ENCODE measurements at places on chromosomes 1 and 21. TPM values are rescaled to one million over a fixed set of nuclear protein-coding genes. Genes with fewer than 3 reads are reported as not detected.

The PCAT6 gene
- 1.7 TPM for total RNA-seq

The SNRNP40 gene
- total RNA-seq: 28.6 TPM

The TRMT1L gene
- 12.5 TPM for total RNA-seq

The NGF gene
- total RNA-seq: 5.1 TPM

The C1orf87 gene
- not detected for total RNA-seq

The TMEM200B gene
- 20.8 TPM for total RNA-seq

The AGTRAP gene
- 35.1 TPM for total RNA-seq

The TMEM82 gene
- total RNA-seq: not detected

The GREM2 gene
- total RNA-seq: 4.9 TPM

The FAM177B gene
- not detected for total RNA-seq

The NSUN4 gene
- total RNA-seq: 18.9 TPM

The CAMK2N1 gene
- total RNA-seq: 22.9 TPM

The KIAA0040 gene
- total RNA-seq: 13.5 TPM

The CD52 gene
- 7.0 TPM for total RNA-seq

The CD1E gene
- not detected for total RNA-seq

The ELAPOR1 gene
- total RNA-seq: 0.56 TPM

The ITLN1 gene
- total RNA-seq: 0.60 TPM

The FCGR3B gene
- total RNA-seq: 4.5 TPM

The RAB4A gene
- total RNA-seq: 56.2 TPM

The COG2 gene
- 18.5 TPM for total RNA-seq

The IFNLR1 gene
- 0.51 TPM for total RNA-seq

The S100A2 gene
- 3.5 TPM for total RNA-seq

The RABIF gene
- 8.9 TPM for total RNA-seq

The ALG14 gene
- total RNA-seq: 6.1 TPM

The IFI44 gene
- total RNA-seq: 51.4 TPM

The FCRLA gene
- total RNA-seq: not detected

The SLC6A17 gene
- total RNA-seq: 0.51 TPM

The TIE1 gene
- 46.6 TPM for total RNA-seq

The SEC16B gene
- 4.9 TPM for total RNA-seq

The DNASE2B gene
- not detected for total RNA-seq

The TPTE gene
- total RNA-seq: not detected

The MNDA gene
- 12.0 TPM for total RNA-seq

The LY9 gene
- 0.32 TPM for total RNA-seq

The MEGF6 gene
- total RNA-seq: 82.3 TPM

The LRRC39 gene
- total RNA-seq: 0.71 TPM

The FMOD gene
- 216 TPM for total RNA-seq

The KCNJ15 gene
- 3.4 TPM for total RNA-seq

The ZFYVE9 gene
- total RNA-seq: 19.0 TPM

The CELA2B gene
- total RNA-seq: not detected

The CSF3R gene
- 33.4 TPM for total RNA-seq

The TNFRSF4 gene
- total RNA-seq: 2.0 TPM

The C8B gene
- total RNA-seq: not detected

The CATSPERE gene
- 1.5 TPM for total RNA-seq

The GSTM4 gene
- total RNA-seq: 35.4 TPM

The OR2T33 gene
- total RNA-seq: not detected

The ETV3L gene
- not detected for total RNA-seq

The LCE3D gene
- not detected for total RNA-seq
